ENCODE measurements at places on chromosomes 2 and 18.

DNA sequence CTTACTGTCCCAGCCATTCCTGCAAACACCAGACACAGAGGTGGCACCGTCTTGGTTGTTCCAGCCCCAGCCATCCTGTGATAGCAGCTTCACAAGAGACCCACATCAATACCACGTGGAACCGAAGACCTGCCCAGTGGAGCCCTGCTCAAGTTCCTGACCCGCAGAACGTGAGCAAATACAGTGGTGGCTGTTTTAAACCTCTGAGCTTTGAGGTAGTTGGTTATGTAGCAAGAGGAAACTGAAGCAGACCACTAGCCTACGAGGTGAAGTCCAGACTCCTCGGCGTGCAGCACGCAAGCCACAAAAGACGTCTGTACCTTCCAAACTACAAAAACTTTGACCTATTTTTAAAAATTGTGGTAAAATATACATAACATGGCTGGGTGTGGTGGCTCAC is 96.1 kb upstream of the ODC1 start:
- DNase-seq: no peak

- DNase-seq: peak; percentile 13
These were observed 495 bp upstream of the GULP1 start for GRCh38 chr2:188291142-188291616.

- no peak for DNase-seq
These were observed 120.5 kb upstream of the ZFP36L2 start for GRCh38 chr2:43346602-43347567.

DNA sequence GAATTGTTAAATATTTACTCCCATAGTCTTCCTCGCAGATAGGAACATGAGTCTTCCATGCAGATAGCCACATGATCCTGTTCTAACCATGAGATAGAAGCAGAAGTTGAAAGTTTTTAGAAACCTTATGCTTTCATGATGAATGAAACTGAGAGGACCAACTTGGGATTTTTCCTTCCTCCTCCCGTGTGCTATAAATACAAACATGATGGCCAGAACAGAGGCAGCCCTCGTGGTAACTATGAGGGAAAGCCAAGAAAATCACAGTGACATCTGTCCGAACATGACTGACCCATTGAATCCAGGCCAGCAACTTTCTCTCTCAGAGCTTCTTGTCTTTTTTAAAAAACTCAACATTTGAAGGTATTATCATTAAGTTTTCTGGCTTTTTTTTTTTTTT is 78.5 kb downstream of the ACAA2 start:
- no peak for DNase-seq

DNA sequence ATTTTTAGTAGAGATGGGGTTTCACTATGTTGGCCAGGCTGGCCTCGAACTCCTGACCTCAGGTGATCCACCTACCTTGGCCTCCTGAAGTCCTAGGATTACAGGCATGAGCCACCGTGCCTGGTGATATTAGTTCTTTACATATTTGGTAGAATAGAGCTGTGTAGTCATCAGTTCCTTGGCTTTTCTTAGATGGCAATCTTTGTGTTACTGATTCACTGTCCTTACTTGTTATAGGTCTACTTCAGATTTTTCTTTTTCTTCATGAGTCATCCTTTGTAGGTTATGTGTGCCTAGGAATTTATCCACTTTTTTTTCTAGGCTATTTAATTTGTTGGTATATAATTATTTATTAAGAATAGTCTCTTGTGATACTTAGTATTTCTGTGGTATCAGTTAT is 30.3 kb upstream of the ZSWIM2 start:
- no peak for DNase-seq

GRCh38 chr2:215903203-215903602 is 110.1 kb downstream of the MREG start:
- no peak for DNase-seq

DNA sequence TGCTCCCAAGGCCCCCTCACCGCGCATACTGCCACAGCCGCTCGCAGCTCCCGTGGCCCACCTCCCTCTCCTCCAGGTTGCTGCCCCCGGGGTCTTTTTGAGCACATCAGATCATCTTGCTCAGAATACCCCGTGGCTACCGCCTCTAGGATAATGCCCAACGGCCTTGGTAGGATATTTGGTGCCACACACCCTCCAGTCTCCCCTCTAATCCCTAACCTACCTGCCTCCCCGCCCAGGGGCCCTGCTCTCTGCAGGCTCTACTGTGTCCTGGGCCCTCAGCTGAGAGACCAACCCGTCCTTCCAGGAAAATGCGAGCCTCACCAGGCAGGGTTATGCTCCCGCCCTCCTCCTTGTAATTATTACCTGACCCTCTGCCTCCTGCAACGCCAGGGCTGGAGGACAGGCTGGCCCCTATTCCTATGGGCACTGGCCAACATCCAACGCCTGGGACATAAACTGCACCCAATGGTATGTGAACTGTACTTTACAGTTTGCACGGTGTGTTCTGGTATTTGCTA is 1.5 kb upstream of the MTCL1 start:
- no peak for DNase-seq

DNA sequence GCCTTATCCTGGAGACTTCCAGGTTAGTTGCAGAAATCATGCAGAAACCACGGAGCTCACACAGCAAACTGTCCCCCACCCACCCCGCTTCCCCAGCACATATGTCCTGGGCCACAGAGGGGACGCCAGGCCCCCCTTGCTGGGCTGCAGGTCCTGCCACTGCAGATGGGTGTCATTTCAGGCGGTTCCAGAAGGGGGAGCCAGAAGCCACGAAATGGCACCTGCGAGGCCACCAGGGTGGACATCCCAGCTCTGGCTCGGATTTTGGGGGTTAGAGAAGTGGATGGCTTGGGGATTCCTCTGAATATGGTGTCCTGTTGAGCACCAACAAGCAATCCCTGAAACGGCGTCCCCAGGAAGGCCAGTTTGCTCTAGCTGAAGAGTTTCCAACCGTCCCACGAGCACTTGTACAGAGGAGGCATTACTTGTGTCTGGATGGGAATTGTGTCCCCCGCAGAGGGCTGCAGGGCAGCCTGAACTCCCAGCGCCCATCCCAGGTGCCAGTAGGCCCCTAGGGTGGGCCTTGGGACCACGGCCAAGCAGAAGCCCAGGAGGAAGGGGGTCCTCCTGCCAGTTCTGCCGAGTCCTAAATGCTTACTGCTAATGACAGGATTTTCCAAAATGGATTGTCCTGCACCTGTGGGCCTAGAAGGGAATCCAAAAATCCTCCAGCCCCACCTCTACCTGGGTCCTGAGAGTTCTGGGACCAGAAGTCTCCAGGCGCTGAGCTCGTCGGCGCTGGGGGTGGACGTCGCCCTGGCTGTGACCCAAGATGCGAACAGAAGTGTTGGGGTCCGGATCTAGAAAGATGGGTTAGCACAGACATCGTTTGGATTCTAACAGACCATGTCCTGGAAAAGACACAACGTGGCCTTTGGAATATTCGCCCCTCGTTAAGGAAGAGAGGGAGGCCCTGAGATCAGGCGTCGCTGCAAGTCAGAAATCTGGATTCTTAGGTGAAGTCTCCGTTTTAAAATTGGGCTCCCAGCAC is 14.6 kb upstream of the NFATC1 start:
- DNase-seq: no peak

DNA sequence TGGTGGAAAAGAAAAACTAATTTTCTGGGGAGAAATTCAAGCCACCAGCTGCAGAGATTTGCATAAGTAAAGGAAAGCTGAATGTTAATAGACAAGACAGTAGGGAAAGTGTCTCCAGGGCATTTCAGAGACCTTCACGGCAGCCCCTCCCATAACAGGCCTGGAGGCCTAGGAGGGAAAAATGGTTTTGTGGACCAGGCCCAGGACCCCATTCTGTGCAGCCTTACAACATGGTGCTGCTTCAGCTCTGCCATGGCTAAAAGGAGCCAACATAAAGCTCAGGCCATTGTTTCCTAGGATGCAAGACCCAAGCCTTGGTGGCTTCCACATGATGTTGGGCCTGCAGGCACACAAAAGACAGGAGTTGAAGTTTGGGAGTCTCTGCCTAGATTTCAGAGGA is 697.1 kb downstream of the SOCS6 start:
- no peak for DNase-seq

GRCh38 chr2:138640921-138641676 is 139.1 kb downstream of the NXPH2 start:
- no peak for DNase-seq

DNA sequence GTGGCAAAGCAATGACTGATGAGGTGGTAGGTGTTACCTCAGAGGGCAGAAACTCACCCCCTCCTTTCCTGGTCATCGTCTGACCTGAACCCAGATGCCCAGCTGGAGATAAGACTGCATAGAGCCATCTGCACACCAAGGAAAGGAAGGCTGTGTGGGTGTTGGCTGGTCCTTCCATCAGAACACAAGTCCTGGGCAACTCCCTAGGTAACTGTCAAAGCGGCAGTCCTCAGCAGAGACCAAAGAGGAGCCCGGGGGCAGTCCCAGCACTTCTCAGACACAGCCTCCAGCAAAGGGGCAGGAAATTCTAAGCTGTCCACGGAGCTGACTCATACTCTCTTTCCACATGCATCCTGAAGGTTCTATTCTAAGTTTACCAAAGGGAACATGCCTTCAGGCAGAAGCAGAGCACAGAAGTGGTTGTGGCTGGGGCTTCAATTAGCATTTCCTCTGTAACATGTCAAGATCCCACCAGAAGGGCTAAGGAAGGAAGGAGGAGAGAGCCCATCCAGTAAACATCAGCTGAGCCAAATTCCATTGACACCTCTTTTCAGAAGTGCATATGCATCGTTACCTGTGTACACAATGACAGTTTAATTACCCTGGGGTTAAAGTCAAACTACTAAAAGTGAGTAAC is 54.7 kb downstream of the SPRED2 start:
- DNase-seq: peak; percentile 79

- DNase-seq: no peak
These were observed 138.8 kb upstream of the SATB2 start for GRCh38 chr2:199596549-199596948.

DNA sequence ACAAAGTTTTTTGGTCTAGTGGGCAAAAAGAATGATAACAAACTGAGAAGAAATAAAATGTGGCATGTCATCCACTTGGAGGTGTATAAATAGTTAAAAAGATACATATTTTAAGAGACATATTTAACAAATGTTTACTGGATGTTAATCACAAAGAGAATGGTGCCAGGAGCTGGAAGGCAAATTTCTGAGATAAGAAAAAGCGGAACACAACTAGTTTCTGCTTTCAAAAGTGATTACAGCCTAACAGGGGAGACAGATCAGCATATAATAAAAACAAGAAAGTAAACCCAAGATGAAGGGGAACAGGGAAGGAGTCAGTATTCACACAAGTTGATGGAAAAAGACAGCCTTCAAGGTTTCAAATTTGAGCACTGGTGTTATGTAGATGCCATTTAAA is 91.3 kb downstream of the OLA1 start:
- no peak for DNase-seq

- no peak for DNase-seq
These were observed 2.2 kb downstream of the ONECUT2 start for GRCh38 chr18:57437402-57437765.

DNA sequence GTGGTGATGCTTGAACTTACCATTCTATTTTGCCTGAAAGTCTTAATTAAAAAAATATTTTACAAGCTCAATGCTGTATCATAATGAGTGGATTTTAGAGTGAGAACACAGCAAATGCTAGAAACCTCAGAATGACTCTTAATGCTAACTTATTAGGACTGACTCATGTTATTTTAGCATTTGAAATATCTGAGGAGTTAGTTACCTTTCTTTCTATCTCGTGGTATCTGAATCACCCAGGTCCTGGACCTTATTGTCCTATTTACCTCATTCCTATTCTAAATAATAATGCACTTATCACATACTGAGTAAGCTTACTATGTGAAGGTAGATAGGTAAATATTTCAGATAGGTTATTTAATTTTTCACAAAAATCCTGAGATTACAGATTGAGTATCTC is 70.7 kb downstream of the SOS1 start:
- no peak for DNase-seq

DNA sequence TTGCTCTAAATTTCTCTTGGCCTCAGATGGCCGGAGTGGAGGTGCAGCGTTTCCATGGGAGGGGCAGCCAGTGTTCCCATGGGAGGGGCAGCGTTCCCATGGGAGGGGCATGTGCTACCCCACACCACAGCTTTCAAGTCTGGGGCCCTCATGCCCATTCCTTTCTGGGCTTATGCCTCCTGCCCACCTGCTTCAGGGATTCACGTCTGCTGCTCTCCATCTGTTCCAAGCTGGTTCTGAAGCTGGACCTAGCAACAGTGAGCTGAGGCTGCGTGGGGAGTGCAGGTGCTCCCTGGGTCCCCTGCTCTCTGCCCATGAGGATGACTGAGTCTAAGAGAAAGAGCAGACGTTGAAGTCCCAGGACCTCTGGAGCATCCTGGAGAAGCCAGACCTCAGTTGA is 243.1 kb upstream of the PXDN start:
- no peak for DNase-seq

- DNase-seq: no peak
These were observed 93.3 kb downstream of the ST6GAL2 start for GRCh38 chr2:106792671-106793070.

DNA sequence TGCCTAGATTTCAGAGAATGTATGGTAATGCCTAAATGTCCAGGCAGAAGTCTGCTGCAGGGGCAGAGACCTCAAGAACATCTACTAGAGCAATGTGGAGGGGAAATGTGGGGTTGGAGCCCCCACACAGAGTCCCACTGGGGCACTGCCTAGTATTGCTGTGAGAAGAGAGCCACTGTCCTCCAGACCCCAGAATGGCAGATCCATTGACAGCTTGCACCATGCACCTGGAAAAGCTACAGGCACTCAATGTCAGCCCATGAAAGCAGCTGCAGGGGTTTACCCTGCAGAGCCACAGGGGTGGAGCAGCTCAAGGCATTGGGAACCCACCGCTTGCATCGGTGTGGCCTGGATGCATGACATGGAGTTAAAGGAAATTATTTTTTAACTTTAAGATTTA is 314.1 kb downstream of the CYRIA start:
- DNase-seq: no peak

GRCh38 chr2:33606100-33606499 is 7.0 kb upstream of the FAM98A start:
- DNase-seq: no peak

GRCh38 chr2:57542081-57542480 is 504.5 kb upstream of the VRK2 start:
- DNase-seq: no peak

DNA sequence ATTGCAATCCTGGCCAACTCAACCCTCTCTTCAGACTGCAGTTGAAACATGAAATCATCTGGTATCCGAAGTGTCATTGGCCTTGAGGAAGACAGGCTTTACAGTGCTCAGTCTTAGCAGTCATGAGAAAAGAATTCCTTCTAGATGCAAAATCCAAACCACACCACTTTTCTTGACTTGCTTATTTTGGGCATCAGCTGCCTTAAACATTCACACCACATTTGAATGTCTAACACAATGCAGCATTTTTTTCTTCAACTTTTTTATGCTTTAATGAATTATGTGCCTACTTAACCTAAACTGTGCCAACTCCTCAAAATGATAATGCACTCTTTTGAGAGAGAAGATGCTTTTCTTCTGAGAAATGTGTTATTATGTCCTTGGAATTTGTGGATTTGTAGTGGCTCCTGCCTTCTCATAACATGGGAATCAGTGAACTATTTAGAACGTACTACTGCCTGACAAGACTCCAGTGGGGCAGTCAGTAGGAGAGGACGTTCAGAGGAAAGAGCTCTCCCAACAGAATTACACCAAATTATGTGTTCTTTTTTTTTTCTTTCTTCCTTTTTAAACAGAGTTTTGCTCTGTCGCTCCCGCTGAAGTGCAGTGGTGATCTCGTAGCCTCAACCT is 3.2 kb upstream of the FAM98A start:
- DNase-seq: no peak

All from PC-9 (cell line).